ENCODE measurements at places on chromosomes 3 and 15. TPM values are rescaled to one million over a fixed set of nuclear protein-coding genes. Genes with fewer than 3 reads are reported as not detected.

CEP19 gene
- polyA plus RNA-seq = 1.1 TPM

DNA sequence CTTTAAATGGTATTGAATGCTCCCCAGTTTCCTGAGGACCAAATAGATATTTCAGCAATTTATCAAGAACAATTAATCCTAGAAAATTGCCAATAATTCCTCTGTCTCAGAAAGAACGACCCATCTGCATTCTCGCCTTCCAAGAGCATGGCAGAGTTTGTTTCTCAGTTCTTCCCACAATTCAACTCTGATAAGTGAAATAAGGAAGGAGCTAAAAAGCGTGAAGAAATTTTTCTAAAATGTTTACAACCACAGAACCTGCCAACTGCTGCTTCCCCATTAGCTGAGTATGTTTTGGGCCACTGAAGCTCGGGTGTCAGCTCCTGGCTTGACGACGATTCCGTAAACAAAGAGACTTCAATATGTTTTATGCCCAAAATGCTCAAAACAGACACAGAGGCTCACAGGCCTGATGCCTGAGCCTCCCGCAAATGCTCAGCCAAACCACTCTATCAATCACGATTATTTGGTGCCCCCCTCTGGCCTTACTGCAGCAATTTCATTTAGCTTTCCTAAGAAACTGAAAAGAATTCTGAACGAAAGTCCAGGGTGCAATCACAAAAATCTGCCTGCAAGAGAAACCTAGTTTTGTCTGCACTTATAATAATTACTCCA is 259.2 kb upstream of the CCDC54 start:
- no peaks in the 10 kb centered on the region for H3K27me3 ChIP-seq
- DNase-seq = no peak
- H3K27ac ChIP-seq = no peak overlapping the region
- H3K4me3 ChIP-seq = no peak overlapping the region
- no peaks in the 10 kb centered on the region for H3K4me1 ChIP-seq

- no peaks in the 10 kb centered on the region for H3K4me1 ChIP-seq
- no peak for DNase-seq
- no peaks in the 10 kb centered on the region for H3K27me3 ChIP-seq
- H3K27ac ChIP-seq = no peak overlapping the region
Measured at GRCh38 chr15:57355259-57355658, 21.0 kb upstream of the CGNL1 start.

DNA sequence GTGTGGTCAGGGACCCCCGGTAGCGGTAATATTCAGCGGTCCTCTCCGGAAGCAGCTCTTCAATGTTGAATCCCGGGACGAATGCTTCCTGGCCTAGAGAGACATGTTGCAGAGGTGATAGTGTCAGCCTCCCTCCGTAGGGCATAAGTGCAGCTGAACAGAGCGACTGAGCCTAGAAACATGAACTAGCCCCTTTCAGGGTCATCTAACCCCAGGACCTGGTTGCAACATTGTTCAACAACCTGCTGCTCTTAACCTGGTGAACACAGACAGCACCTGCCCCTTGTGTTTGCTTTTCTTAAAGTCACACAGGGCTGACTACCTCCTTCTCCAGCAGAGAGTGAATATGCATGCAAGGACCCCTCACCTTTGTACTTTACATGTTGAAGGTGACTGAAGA is 41.3 kb downstream of the CA12 start:
- H3K27ac ChIP-seq = no peak overlapping the region
- H3K4me3 ChIP-seq = no peak overlapping the region
- H3K27me3 ChIP-seq = no peaks in the 10 kb centered on the region

GRCh38 chr3:12870942-12871341 is 29.6 kb upstream of the RPL32 start:
- DNase-seq = peak; percentile 80
- no peak overlapping the region for H3K27ac ChIP-seq
- no peak overlapping the region for H3K4me3 ChIP-seq

DNA sequence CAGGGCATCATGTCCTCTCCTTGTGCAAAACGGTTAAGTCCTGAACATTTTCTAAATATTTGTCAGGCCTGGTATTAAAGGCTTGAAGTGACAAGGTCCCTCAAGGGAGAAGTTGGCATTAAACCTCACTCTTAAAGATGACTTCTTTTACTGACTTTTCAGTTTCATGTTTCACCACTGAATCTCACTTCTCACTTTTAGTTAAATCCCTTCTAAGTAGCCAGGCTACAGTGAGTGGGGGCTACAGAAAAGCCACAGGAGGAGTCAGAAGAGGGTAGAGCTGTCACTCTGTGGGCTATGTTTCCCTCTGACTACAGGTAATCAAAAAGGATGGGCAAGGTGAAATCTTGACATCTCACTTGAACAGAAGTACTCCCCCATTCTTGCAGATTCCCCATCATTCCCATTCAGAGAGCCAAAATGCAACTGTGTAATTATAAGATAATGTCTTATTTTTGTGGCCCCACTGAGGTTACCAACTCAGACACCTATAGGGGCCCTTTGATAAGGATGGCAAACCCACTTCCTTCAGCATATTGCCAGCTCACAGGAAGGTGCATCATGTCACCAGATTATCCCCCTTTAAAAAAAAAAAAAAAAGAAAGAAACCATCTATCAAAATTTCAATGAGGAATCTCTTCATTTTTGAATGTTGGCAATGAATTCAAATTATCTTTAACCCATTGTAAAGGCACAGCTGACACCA is 790.1 kb upstream of the CFAP20DC start:
- no peaks in the 10 kb centered on the region for H3K27me3 ChIP-seq
- H3K27ac ChIP-seq = no peak overlapping the region
- no peak overlapping the region for H3K4me3 ChIP-seq
- H3K36me3 ChIP-seq = no peaks in the 10 kb centered on the region

DNA sequence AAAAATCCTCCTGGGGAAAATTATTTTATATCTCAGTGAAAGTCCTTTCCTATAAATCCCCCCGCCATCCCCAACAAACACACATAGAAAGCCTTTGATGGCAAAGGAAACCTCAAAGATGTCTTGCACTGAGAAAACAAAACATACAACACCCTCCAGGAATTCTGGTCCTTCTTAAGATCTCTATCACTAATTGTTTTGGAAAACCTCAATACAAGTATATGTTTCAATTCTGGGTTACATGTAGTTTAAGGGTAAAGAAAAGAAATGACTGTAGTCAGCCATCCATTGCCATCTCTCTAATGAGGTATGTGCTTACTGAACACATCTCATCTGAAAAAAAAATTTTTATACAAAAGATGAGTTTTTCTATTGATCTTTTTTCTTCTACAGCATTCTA is 97.3 kb downstream of the FSIP1 start:
- H3K27me3 ChIP-seq = no peaks in the 10 kb centered on the region
- DNase-seq = no peak
- H3K4me1 ChIP-seq = no peaks in the 10 kb centered on the region
- no peak overlapping the region for H3K27ac ChIP-seq
- H3K4me3 ChIP-seq = no peak overlapping the region
- no peaks in the 10 kb centered on the region for H3K36me3 ChIP-seq

GRCh38 chr3:131549340-131549739 is 46.6 kb upstream of the MRPL3 start:
- no peaks in the 10 kb centered on the region for H3K4me1 ChIP-seq
- no peak for DNase-seq
- H3K36me3 ChIP-seq = no peaks in the 10 kb centered on the region
- H3K27ac ChIP-seq = no peak overlapping the region

- H3K36me3 ChIP-seq = no peaks in the 10 kb centered on the region
- DNase-seq = peak; percentile 35
- H3K4me3 ChIP-seq = no peak overlapping the region
- H3K27me3 ChIP-seq = no peaks in the 10 kb centered on the region
- H3K27ac ChIP-seq = no peak overlapping the region
- peaks cover 12% of the 10 kb centered on the region for H3K4me1 ChIP-seq
Measured at GRCh38 chr15:90143166-90143655, 40.9 kb upstream of the IDH2 start.

SEMA6D gene
- polyA plus RNA-seq = 5.8 TPM

SLCO3A1 gene
- 10.3 TPM for polyA plus RNA-seq

SLC49A4 gene
- polyA plus RNA-seq = 21.8 TPM

GRCh38 chr3:113241292-113242095 is 30.1 kb downstream of the BOC start:
- H3K27me3 ChIP-seq = no peaks in the 10 kb centered on the region
- no peaks in the 10 kb centered on the region for H3K4me1 ChIP-seq
- no peak for DNase-seq
- no peak overlapping the region for H3K4me3 ChIP-seq
- no peak overlapping the region for H3K27ac ChIP-seq

PRICKLE2 gene
- polyA plus RNA-seq = 0.92 TPM

CHDH gene
- 0.29 TPM for polyA plus RNA-seq

DNA sequence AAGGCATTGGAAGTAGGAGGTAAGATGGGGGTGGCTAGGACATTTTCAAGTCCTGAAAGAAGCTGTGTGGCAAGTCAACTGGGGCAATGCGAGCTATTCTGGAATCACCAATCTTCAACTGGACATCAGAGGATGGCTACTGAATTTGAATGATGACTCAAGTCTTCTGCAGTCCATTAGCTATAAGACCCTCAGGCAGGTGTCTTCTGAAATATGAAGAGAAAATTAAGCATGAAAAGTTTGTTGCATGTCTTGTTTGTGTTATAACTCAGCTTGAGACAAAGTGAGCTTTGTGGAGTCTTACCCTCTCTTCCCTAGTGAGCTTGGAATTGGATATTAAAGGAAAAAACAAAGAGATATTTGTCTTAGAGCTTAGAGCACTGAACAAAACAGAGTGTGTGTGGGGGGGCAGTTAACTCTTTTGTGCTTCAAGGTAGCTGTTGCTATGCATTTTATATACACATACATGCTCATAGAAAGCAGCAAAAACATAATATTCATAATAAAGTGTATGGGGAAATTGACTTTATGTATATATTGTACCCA is 979.1 kb downstream of the MCTP2 start:
- DNase-seq = no peak
- H3K27me3 ChIP-seq = no peaks in the 10 kb centered on the region
- no peaks in the 10 kb centered on the region for H3K4me1 ChIP-seq
- no peak overlapping the region for H3K27ac ChIP-seq

GRCh38 chr3:24899901-24900603 is 405.4 kb upstream of the THRB start:
- no peaks in the 10 kb centered on the region for H3K36me3 ChIP-seq
- H3K27ac ChIP-seq = no peak overlapping the region
- no peaks in the 10 kb centered on the region for H3K4me1 ChIP-seq

GRCh38 chr3:128650096-128651050 is at the start of gene RPN1:
Gene RPN1 (minus strand): TSS chr3:128650818. CDS start chr3:128650800, 18 bp downstream.
- peak within 1 kb of the TSS; percentile 100 for H3K27ac ChIP-seq
- no peaks in the 10 kb centered on the region for H3K36me3 ChIP-seq
- peak within 1 kb of the TSS; percentile 100 for H3K4me3 ChIP-seq
- peak; percentile 98 for DNase-seq
- H3K4me1 ChIP-seq = peaks cover 28% of the 10 kb centered on the region

DNA sequence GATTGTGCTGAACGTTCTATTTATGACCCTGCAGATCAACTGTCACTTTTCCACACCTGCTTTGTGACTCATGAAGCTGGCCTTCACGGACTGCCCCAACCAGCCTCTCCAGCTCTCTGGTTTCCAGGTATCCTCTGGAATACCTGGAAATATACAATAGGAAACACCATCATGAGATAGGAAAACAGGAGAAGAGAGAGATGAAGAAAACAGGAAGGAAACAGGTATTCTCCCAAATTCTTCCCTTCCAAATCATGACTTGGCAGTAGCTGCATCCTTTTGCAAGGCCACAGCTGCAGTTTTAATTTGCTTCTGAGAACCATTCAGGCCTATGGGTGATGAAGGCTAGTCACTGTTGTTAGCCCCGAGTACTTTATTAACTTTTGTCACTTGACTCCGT is 909.1 kb downstream of the EPHA3 start:
- H3K4me3 ChIP-seq = no peak overlapping the region
- no peak overlapping the region for H3K27ac ChIP-seq
- no peaks in the 10 kb centered on the region for H3K27me3 ChIP-seq

All from psoas muscle (tissue), 8 donors.